Progenitor cell of endocrine pancreas (in vitro differentiated cells): ENCODE measurements at places on chromosomes 11 and 22.

GRCh38 chr11:129911298-129911697, 15.9 kb upstream of the NFRKB start:
- peaks cover 5% of the 10 kb centered on the region for H3K4me1 ChIP-seq
- H3K36me3 ChIP-seq, result peaks cover 18% of the 10 kb centered on the region
- no peaks in the 10 kb centered on the region for H3K27me3 ChIP-seq
- DNase-seq, result no peak
- H3K27ac ChIP-seq, result no peak overlapping the region
- no peak overlapping the region for H3K4me3 ChIP-seq

GRCh38 chr11:133714471-133715375, 130.6 kb downstream of the SPATA19 start:
- no peaks in the 10 kb centered on the region for H3K4me1 ChIP-seq
- no peak overlapping the region for H3K27ac ChIP-seq
- no peak for DNase-seq

DNA sequence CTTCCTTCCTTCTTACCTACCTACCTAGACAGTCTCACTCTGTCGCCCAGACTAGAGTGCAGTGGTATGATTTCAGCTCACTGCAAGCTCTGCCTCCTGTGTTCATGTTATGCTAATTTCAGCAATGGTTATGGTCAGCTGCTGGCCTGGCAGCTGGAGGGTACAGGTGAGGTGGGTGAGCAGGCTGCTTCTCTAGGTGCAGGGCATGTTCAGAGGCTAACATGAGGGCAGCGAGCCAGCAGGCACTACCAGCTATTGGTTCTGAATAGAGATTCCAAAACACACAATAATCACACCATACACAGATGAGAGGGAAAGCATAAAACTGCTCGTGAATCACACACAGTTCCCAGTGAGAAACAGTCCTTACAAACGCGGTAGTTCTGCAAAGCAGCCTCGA, 48.7 kb upstream of the RFPL3 start:
- no peak for DNase-seq
- H3K27me3 ChIP-seq, result peaks cover 3% of the 10 kb centered on the region
- H3K27ac ChIP-seq, result no peak overlapping the region
- no peaks in the 10 kb centered on the region for H3K36me3 ChIP-seq
- H3K4me1 ChIP-seq, result no peaks in the 10 kb centered on the region
- H3K4me3 ChIP-seq, result no peak overlapping the region

GRCh38 chr22:46061501-46062231, 84.7 kb upstream of the WNT7B start:
- H3K4me1 ChIP-seq, result no peaks in the 10 kb centered on the region
- no peak overlapping the region for H3K4me3 ChIP-seq
- no peaks in the 10 kb centered on the region for H3K36me3 ChIP-seq
- H3K27ac ChIP-seq, result no peak overlapping the region

GRCh38 chr22:32788904-32789624, 12.4 kb upstream of the TIMP3 start:
- no peak for DNase-seq
- H3K36me3 ChIP-seq, result peaks cover 1% of the 10 kb centered on the region
- peak overlapping the region; percentile 55 for H3K27ac ChIP-seq
- H3K4me1 ChIP-seq, result peaks cover 5% of the 10 kb centered on the region
- no peaks in the 10 kb centered on the region for H3K27me3 ChIP-seq
- H3K4me3 ChIP-seq, result no peak overlapping the region
